ENCODE measurements at places on chromosomes 5 and 9. TPM values are rescaled to one million over a fixed set of nuclear protein-coding genes. Genes with fewer than 3 reads are reported as not detected.

Gene OR1N2
- total RNA-seq: not detected

Gene IL31RA
- total RNA-seq: 0.27 TPM

Gene PROB1
- total RNA-seq: 1.2 TPM

Gene DMRT3
- not detected for total RNA-seq

Gene PCDH12
- total RNA-seq: 16.8 TPM

Data from endothelial cell of coronary artery (primary cell).